ENCODE measurements at places on chromosomes 16 and 17. TPM values are rescaled to one million over a fixed set of nuclear protein-coding genes. Genes with fewer than 3 reads are reported as not detected.
A peak's percentile ranks its signal among the peaks of the same experiment; 100 is the strongest.

DNA sequence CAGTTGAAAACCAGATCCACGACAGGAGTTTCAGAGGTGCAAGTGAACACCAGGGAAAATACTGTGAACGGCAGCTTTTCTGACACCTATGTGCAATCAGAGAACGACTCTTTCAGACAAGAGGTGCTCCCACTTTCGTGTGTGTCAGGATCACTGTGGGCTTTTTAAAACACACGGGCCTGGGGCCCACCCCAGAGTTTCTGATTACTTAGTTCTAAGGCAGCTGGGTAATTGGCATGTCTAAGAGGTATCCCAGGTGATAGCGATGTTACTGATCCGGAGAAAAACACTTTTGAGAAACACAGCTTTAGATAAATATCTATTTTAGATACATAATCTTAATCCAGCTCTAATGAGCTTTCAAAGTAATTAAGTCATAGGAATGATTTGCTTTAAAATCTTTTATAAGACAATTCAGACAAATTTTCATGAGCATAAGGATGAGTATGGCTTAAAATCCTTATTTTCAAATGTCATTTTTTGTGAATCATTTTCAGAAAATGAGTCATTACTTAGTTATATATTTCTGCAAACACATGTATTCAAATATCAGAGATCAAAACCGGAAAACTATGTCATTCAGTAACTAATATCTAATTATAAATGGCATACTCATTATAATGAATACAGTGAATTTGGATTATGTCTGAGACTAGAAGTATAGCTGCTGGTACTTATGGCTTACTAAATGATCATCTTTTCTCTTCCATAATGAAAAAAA is 217.9 kb upstream of the PSMD7 start:
- DNase-seq: no peak

DNA sequence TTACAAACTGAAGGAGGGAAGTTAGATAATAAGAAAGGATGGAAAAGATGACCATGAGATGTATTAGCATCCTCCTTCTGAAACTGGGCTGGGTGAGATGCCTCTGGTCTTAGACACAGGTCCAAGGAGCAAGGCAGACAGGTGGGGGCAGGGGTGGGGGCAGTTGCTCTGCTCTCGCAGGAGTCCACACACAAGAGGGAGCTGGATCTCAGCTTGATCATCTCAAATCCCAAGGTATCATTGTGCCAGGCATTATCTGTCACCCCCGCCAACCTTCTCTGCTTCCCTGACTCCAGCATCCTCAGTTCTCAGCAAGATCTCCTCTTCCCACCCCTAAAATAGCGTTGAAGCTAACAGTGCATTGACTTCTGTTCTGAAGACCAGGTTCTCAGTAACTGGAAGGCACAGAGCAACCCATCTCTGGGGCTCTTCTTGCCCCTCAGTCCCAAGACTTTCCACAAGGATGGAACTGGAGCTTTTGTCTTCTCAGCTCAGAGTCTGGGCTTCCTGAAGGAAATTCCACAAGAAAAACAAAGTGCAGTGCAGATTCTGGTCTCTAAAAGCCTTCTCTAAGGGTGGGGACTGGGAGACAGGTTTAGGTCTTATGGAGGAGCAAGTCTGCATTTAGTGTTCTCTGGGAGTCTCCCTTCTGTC is 1.6 kb downstream of the FLOT2 start:
- DNase-seq: no peak

CBFA2T3 gene
- polyA plus RNA-seq: 0.51 TPM

MT1H gene
- polyA plus RNA-seq: 95.7 TPM

GRCh38 chr16:20870122-20870820 is 29.9 kb downstream of the DCUN1D3 start:
- DNase-seq: no peak

GRCh38 chr17:68052810-68053209 is 17.3 kb downstream of the KPNA2 start:
- DNase-seq: no peak

DNA sequence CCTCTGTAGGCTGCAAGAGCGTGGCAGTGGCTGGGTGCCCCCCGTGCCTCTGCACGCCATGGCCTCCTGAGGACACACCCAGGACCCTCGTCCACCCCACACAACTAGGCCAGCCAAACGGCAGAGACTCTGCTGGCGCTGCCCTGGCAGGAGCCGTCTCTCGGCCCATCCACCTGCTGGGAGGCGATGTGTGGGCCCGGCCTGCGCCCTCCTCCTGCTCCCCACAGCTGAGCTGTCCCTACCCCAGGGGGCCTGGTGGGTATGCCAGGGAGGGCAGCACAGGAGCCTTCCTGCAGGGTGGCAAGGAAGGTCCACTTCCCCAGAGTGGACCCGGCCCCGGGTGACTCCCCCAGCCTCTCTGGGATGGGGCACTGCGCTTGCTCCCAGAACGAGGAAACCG is 7.0 kb downstream of the RNF166 start:
- DNase-seq: no peak

- DNase-seq: peak; percentile 58
Measured at GRCh38 chr17:57868007-57868909, 18.4 kb upstream of the MRPS23 start.

DNA sequence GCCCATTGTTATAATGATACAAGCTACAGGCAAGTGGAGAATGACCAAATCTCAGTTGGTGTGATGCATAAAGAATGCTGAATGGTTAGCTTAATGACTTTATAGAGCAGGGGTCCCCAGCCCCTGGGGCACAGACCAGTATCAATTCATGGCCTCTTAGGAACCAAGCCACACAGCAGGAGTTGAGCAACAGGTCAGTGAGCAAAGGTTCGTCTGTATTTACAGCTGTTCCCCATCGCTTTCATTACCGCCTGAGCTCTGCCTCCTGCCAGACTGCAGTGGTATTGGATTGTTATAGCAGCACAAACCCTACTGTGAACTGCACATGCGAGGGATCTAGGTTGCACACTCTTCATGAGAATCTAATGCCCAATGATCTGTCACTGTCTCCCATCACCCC is 114.0 kb upstream of the ZFHX3 start:
- no peak for DNase-seq

- no peak for DNase-seq
Measured at GRCh38 chr16:77014441-77014840, 176.5 kb upstream of the MON1B start.

CACNG5 gene
- polyA plus RNA-seq: 4.1 TPM

DNA sequence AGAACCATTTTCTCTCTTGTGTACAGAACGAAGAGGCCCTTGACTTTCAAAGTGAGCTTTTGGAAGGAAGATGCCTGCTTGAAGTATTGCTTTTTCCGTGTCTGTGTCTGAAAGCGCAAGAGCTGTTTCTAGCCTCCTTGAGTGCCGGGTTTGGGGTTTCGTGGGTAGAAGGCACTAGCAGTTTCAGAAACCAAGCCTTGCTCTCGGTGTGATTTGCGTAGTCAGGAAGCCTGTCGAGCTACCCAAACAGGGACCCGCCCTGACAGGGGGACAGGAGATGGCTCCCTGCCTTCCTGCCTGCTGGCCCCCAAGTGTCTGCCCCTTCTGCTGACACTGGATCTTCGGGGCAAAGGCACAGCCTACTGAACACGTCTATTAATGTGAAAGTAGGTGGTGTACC is 322.0 kb downstream of the MAF start:
- DNase-seq: no peak

MYLK3 gene
- 0.14 TPM for polyA plus RNA-seq

Data from H1 (cell line).